Pancreas (tissue), 10 donors: ENCODE measurements at places on chromosomes 2 and 18. TPM values are rescaled to one million over a fixed set of nuclear protein-coding genes. Genes with fewer than 3 reads are reported as not detected.

Gene CDH7
- total RNA-seq = not detected

- H3K4me3 ChIP-seq = no peak overlapping the region
- no peak for DNase-seq
- H3K27me3 ChIP-seq = no peaks in the 10 kb centered on the region
- no peak overlapping the region for H3K27ac ChIP-seq
Measured at GRCh38 chr18:74651327-74652128, 53.9 kb downstream of the ZNF407 start.

- H3K27ac ChIP-seq = no peak overlapping the region
- no peak overlapping the region for H3K4me3 ChIP-seq
- no peak for DNase-seq
- no peaks in the 10 kb centered on the region for H3K36me3 ChIP-seq
- H3K4me1 ChIP-seq = no peaks in the 10 kb centered on the region
Measured at GRCh38 chr2:168519534-168520308, 63.6 kb downstream of the CERS6 start.

DNA sequence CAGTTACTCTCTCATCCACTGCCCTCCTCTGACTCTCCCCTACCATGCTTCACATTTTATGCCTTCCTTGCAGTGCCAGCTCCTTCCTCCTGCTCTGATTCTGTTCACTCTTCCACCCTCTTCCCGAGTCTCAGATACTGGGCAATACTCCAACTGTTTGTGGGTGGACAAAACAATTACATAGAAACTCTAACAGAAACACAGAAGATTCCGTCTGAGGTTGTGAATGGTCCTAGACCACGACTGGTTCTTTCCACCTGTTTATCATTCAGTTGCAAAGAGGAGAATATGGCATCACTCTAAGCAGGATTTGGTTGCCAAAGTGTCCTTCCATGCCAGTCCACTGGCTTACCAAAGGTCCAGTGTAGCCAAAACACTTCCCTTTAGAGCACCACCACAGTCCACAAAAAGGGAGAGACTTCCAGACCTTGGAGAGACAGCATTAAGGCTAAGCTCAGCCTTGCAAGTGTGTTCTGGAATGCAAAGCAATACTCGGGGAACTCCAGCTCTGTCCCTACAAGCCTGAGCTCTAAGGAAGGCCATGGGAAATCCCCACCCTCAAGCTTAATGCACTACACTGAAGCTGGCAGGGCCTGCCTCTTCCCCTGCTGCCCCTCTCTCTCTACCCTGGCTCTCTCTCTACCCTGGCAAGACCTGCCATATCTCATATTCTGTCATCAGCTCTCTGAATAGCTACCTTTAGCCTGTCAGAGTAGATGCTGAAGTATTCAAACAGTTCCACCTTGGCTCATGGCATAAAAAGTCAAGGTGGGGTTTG, 33.6 kb upstream of the RND3 start:
- no peak for DNase-seq
- no peak overlapping the region for H3K4me3 ChIP-seq
- no peaks in the 10 kb centered on the region for H3K4me1 ChIP-seq
- H3K36me3 ChIP-seq = no peaks in the 10 kb centered on the region
- H3K27ac ChIP-seq = no peak overlapping the region

DNA sequence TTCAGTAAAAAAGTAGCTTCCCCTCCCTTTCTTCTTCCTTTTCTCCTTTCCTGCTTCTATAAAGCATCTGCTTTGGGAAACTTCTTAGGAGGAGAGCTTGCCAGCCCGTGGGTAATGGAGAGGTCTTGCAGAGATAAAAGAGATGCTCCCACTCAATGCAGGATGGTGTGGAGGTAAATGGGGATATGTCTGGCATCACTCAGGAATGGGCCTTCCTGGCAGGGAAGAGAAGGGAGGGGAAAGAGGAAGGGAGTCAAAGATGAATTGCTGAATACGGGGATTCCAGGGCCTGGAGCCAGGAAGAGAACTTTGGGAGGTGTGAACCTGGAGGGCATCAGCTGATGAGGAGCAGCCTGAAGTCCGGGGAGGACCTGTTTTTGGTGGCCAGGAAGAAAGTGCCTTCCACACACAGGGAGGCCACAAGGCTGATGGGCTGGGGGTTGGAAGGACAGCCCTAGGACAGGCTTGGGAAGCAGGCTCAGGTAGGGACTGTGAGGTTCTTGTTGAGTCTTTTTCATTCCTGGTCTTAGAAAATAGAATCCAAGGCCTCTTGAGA, 25.2 kb downstream of the IL1B start:
- no peaks in the 10 kb centered on the region for H3K27me3 ChIP-seq
- DNase-seq = no peak
- no peak overlapping the region for H3K4me3 ChIP-seq
- no peaks in the 10 kb centered on the region for H3K4me1 ChIP-seq
- no peak overlapping the region for H3K27ac ChIP-seq
- H3K36me3 ChIP-seq = no peaks in the 10 kb centered on the region

- H3K36me3 ChIP-seq = no peaks in the 10 kb centered on the region
- no peaks in the 10 kb centered on the region for H3K4me1 ChIP-seq
- H3K27ac ChIP-seq = no peak overlapping the region
- H3K4me3 ChIP-seq = no peak overlapping the region
- H3K27me3 ChIP-seq = no peaks in the 10 kb centered on the region
Measured at GRCh38 chr2:40740419-40740818, 288.5 kb upstream of the SLC8A1 start.

DNA sequence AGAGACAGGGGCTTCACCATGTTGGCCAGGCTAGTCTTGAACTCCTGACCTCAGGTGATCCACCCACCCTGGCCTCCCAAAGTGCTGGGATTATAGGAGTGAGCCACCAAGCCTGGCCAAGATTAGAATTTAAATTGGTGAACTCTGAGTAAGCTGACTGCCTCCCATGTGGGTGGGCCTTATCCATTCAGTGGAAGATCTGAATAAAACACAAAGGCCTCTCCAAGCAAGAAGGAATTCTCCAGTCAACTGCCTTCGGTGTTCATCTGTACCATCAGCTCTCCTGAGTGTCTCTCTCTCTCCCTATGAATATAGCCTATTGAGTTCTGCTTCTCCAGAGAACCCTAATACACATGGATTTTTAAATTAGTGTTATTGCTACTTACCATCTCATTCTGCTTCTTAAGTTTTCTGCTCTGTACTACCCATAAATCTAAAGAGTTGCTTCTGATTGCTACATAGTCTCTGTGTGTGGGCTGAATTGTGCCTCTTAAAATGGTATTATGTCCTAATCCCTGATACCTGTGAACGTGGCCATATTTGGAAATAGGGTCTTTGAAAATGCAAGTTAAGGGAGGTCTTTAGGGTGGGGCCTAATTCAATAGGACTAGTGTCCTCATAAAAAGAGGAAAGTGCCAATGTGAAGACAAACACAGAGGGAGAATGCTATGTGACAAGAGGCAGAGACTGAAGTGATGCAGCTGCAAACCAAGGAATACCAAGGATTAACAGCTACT, 36.3 kb downstream of the FBXO11 start:
- H3K36me3 ChIP-seq = no peaks in the 10 kb centered on the region
- H3K27ac ChIP-seq = no peak overlapping the region
- DNase-seq = no peak
- no peak overlapping the region for H3K4me3 ChIP-seq
- H3K4me1 ChIP-seq = peaks cover 30% of the 10 kb centered on the region

GRCh38 chr2:221100467-221101089, 471.5 kb downstream of the EPHA4 start:
- DNase-seq = no peak
- H3K27me3 ChIP-seq = no peaks in the 10 kb centered on the region
- no peaks in the 10 kb centered on the region for H3K36me3 ChIP-seq
- no peak overlapping the region for H3K4me3 ChIP-seq
- no peaks in the 10 kb centered on the region for H3K4me1 ChIP-seq

DNA sequence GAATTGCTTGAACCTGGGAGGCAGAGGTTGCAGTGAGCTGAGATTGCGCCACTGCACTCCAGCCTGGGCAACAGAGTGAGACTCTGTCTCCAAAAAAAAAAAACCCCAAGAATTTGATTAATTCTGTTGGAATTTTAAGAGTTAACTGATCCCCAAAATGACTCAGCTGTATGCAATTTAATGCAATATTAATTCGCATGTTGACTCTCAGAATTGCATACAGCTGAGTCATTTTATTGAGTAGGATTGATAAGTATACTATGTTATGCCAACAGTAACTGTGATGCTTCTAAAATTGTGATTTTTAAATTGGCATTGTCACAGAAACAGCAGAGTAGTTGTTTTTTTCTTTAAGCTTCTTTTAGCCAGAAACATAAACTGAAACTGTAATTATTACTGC, 19.6 kb downstream of the MSH2 start:
- H3K27me3 ChIP-seq = no peaks in the 10 kb centered on the region
- no peak for DNase-seq
- no peak overlapping the region for H3K4me3 ChIP-seq
- no peak overlapping the region for H3K27ac ChIP-seq

DNA sequence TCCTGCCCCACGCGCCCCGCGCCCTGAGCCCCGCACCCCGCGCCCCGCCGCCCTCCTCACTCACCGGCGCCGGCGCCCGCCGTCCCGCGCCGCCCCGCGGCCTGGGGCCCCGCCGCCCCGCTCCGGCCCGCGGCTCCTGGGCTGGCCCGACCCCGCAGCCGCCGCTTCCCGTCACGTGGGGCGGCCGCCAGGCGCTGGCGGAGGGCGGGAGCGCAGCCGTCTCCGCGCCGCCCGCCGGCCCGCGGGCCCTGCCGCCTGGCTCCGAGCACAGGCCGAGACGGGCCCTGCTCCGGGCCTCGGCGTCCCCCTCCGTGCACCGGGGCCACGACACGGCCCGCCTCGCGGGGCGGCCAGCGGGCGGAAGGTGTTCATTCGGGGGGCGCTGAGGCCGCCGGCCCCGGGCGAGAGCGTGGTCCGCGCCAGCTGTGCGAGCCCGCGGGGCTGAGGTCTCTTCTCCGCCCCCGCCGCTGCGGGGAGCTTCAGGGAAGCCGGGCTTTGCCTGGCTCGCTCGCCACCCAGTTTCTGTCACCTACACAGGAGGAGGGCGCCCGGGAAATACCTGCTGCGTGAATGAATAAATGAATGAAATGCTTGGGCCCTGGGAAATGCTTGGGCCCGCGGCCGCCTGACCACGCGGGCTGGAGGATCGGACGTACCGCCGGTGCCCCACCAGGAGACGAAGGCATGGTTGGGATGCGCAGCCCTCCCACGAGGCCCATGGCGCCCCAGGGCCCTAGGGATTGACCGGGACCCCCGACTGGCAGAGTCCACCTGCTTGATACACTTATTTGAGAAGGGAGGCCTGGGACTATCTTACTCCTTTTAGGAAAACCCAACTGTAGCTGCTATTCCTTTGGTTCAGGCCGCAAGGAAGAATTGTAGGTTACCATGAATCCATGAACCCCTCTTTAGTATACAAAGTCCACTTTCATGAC, at the start of gene TGFBRAP1:
Gene TGFBRAP1, minus strand, starts transcription at position 175 of the 935 bp plus-strand sequence. CDS start 21,434 bp downstream, outside the sequence.
- peak within 1 kb of the TSS; percentile 58 for H3K4me3 ChIP-seq
- peak within 1 kb of the TSS; percentile 85 for H3K27ac ChIP-seq
- peak; percentile 33 for DNase-seq

GRCh38 chr18:1658908-1659566, 754.4 kb downstream of the ADCYAP1 start:
- no peaks in the 10 kb centered on the region for H3K4me1 ChIP-seq
- H3K27ac ChIP-seq = no peak overlapping the region
- no peaks in the 10 kb centered on the region for H3K27me3 ChIP-seq
- no peak overlapping the region for H3K4me3 ChIP-seq
- no peak for DNase-seq
- H3K36me3 ChIP-seq = no peaks in the 10 kb centered on the region

DNA sequence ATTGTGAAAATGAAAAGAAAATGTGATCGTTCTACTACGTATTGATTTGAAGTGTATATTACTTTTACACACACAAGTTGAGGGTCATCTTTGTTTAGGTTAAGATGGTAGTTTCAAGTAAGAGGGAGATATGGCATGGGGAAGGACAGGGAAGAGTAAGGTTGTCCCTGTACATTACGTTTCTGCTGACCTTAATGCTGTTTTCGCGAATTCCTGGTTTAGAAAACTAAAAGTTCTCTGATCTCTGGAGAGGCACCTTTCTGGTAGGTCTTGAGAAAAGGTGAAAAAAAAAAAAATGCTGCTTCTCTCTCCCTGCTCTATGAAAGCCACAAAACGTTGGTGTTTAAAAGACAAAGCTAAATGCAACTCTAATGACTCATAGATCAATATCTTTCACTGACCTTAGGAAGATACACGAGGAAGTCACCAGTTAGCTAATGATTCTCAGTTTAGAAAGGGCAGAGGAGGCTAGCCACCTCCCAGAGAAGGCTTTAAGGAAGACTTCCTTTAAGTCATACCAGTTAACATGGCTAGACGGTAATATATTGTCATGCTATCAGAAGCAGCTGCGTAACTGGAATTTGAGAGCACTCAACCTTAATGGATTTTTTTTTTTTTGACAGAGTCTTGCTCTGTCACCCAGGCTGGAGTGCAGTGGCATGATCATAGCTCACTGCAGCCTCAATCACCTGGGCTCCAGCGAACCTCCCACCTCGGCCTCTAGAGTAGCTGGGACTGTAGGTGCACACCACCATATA, 13.2 kb downstream of the TXNDC2 start:
- H3K27ac ChIP-seq = no peak overlapping the region
- H3K36me3 ChIP-seq = no peaks in the 10 kb centered on the region
- no peak for DNase-seq
- no peak overlapping the region for H3K4me3 ChIP-seq

DNA sequence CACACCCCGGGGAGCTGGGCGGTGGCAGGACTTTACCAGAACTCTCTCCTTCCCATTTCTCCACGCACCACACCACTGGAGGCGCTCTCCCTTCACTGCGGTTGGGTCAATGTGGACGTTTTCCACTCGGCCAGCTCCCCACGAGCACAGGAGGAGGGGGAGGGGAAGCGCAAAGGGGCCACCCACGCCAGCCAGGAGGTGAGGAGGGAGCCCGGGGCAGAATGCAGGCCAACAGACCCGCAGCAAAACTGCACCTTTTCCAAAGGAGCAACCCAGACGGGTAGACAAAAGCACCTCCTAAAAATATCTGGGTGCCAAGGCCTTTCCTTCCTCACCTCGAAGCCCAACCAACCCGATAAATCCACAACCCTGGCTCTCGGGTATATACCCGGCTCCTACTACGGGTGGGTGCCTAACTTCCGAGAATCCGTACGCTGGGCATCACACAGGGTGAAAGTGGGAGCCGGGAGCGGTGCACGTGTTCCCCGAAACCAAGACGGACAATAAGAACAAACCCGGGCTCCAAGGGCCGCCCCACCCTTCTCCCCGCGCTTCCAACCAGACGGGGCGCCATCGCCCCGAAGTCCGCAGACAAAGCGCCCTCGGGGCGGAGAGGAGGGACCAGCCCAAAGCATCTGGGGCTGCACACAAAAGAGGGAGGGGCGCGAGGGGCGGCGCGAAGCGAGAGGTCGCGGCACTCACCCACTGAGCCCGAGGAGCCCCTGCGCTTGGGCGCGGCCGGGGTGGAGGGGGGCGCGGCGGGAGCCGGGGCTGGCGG, 1.0 kb downstream of the RTN4 start:
- no peaks in the 10 kb centered on the region for H3K27me3 ChIP-seq
- peaks cover 45% of the 10 kb centered on the region for H3K4me1 ChIP-seq
- H3K36me3 ChIP-seq = no peaks in the 10 kb centered on the region
- H3K4me3 ChIP-seq = peak overlapping the region; percentile 96
- peak; percentile 84 for DNase-seq

DNA sequence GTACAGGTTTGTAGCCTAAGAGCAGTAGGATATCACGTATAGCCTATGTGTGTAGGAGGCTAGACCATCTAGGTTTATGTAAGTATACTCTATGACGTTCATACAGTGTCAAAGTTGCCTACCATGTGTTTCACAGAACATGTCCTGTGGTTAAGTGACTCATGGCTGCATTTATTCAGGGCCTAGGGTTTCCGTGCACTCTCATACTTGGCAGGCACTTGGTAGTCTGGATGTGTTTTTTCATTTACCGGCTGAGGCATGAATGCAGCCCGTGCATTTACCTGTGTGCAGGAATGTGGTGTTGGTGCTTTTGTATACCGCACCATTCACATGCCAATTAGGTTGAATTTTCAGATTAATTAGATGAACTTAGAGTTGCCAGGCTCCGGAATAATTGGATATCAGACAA, 43.4 kb downstream of the MYL12B start:
- DNase-seq = no peak
- no peaks in the 10 kb centered on the region for H3K27me3 ChIP-seq
- no peaks in the 10 kb centered on the region for H3K4me1 ChIP-seq
- H3K27ac ChIP-seq = no peak overlapping the region
- no peak overlapping the region for H3K4me3 ChIP-seq
